ENCODE measurements at places on chromosomes 12 and 14.
A peak's percentile ranks its signal among the peaks of the same experiment; 100 is the strongest.

DNA sequence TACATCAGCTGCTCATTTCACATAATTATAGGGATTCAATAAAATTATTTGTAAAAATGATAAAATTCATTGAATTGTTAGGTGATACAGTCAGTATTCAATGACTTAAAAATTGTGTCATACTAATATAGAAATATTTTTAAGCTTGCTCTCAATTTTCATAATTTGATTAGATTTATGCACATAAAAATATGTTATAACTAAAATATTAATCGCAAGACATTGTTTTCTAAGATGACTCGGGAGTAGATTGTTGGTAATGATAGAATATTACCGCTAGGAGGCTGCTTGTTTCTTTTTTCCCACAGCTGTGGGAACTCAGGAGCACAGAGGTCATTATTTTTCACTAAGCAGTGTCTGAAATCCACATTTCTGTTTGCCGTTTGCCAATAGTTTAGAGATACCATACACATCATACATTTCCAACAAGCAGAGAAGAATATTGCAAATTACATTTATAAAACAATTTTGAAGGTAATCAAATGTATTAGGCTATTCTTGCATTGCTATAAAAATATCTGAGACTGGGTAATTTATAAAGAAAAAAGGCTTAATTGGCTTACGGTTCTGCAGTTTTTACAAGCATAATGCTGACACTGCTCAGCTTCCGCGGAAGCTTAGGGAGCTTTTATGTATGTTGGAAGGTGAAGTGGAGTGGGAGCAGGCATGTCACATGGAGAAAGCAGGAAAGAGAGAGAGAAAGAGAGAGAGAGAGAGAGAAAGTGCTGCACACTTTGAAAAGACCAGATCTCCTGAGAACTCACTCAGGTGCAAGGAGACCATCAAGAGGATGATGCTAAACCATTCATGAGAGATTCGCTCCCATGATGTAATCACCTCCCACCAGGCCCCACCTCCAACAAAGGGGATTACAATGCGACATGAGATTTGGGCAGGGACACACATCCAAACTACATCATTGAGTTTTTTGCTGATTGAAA lies 9.2 kb downstream of the CD69 start:
- no peak for DNase-seq

- DNase-seq: no peak
These were observed 26.2 kb upstream of the NPFF start for GRCh38 chr12:53533471-53533870.

DNA sequence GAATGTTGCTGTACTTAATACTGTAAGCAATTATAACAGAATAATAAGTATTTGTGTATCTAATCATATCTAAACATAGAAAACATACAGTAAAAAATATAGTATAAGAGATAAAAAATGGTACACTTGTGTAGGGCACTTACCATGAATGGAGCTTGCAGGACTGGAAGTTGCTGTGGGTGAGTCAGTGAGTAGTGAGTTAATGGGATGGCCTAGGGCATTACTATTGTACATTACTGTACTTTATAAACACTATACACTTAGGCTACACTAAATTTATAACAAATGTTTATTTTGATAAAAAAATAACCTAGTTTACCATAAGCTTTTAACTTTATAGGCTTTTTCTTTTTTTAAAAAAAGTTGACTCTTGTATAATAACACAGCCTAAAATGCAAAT lies 1071.2 kb upstream of the SEL1L start:
- no peak for DNase-seq

GRCh38 chr12:44076871-44077270 lies 241.0 kb downstream of the TMEM117 start:
- DNase-seq: no peak

- DNase-seq: no peak
These were observed 51.2 kb downstream of the TEAD4 start for GRCh38 chr12:3010214-3010930.

DNA sequence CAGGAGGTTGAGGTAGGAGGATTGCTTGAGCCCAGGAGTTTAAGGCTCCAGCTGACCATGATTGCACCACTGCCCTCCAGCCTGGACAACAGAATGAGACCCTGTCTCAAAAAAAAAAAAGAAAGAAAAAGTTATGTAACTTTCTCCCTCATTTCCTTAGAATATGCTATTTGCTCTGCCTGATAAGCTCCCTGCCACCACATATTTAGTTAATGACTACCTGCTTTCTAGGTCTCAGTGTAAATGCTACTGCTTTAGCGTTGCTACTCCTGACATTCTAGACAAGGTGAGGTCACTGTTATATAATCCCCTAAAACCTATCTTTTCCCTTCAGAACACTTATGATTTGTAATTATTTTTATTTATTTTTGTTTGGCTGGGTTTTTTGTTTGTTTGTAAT lies 86.3 kb upstream of the AMN1 start:
- no peak for DNase-seq

DNA sequence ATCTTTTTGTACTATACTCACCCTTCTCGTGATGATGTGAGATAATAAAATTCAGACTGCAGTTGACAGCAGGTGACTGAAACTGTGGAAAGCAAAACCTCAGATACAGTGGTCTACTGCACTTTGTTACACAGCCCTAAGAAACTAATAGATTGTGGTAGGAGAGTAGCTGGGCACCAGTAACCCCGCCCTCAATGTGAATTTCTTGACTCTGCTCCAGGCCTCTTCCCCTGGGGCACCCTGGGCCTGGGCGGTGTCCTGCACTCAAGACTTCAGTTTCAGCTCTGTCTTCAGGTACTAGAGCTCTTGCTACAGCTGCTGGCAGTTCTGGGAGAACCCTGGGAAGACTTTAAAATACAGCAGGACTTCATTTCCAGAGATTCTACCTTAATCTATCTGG lies 197.6 kb upstream of the AVPR1A start:
- no peak for DNase-seq

- DNase-seq: no peak
These were observed 51.1 kb upstream of the EIF5 start for GRCh38 chr14:103282932-103283331.

DNA sequence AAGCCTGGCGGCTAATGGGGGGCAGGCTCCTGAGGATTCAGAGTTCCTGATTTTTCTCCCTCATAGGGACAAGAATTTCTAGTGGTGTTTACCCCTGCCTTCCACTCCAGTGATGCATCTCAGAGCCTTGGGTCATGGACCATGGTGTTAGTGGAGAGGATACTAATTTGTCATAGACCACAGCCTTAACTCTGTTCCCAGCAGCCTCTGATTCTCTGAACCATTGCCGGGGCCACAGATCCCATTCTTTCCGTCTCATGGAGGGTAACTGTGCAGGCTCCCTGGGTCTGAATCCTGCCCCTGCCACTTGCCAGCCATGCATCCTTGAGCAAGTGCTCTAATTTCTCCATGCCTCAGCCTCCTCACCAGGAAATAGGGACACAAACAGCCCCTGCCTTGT lies 55.1 kb downstream of the RPH3A start:
- no peak for DNase-seq

DNA sequence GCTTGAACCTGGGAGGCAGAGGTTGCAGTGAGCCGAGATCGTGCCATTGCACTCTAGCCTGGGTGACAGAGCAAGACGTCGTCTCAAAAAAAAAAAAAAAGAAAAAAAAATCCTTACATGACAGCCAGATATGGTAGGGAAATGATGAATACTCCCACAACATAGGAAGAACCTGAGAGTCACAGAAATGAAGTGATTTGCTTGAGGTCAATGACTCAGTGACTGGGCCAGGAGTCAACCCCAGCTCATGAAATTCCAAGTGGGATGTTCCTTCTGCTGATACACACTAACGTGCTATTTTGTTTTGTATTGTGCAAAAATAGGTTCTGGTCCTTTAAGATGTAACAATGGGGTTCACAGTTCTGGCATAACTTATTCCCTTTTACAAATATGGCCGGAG lies 9.0 kb downstream of the RHOF start:
- peak; percentile 72 for DNase-seq

DNA sequence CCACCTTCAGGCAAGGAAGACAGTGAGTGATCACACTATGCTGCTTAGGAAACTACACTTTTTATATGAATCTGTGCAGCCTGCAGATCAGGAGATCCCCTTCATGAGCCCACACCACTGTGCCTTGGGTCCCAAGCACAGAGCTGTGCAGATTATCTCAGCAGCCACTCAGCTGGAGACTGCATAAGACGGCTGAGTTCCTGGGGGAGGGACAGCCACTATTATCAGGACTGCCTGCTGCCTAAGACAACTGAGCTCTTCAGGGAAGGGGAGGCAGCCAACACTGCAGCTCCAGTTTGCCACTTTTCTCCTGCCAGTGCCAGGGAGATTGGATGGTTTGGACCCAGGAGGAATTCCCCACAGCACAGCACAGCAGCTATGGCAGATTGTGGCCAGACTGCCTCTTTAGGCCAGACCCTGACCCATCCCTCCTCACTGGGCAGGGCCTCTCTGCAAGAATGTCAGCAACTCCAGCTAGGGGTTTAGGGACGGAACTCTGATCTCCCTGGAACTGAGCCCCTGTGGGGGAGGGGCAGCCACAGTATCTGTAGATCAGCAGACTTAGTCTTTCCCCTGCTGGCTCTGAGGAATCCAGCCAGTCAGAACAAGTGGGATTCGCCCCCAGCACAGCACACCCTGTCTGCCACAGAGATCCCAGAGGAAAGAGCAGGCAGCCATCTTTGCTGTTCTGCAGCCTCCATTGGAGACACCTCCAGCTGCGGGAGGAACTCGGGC lies 141.3 kb downstream of the KLHL28 start:
- no peak for DNase-seq

GRCh38 chr14:39773387-39774126 lies 341.3 kb upstream of the FBXO33 start:
- DNase-seq: no peak

- DNase-seq: peak; percentile 55
These were observed 923 bp downstream of the STAT2 start for GRCh38 chr12:56358836-56359532.

DNA sequence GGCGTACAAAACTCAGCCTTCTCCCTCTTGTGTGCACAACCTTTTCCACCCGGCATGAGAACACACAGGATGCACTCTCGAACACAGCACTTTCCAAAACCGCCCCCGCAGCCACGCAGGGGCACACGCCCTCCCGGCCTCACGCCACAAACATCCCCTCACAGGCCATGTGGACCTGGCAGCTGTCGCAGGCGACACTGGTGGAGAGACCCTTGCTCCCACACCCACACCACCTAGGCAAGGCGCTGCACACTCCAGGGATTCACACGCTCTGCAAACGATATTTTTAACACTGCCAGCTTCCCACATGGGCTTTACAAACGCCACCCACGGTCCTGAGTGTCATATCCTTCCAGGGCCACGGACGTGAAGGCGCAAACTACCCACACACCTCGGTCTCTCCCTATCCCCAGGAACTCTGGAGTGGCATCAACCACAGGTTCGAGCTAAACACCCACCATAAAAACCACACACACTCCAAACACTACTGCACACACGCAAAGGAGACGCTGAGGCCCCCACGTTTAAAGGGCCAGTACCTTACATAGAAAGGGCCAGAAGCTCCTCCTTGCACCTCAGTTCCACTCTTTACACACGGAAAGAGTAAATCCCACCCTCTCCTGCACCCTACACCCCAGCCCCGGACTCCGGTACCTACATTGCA lies 12.4 kb upstream of the ITGB7 start:
- peak; percentile 52 for DNase-seq

DNA sequence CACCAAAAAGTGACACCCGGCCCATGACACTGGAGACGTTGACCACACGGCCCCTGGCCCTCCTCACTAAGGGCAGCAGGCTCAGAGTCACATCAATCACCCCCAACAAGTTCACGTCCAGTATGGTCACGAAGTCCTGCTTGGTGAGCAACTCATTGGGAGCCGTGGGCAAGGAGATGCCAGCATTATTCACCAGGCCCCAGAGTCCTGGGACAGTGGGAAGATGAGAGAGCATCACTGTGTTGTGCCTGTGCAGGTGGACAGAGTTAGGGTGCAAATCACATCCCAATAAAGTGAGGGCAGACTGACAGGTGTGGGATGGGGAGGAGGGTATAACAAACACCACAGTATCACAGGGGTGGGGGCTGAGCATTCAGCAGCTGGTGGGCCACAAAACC lies 2.5 kb downstream of the RDH16 start:
- DNase-seq: no peak

GRCh38 chr12:103109861-103110260 lies 152.4 kb downstream of the ASCL1 start:
- DNase-seq: no peak

DNA sequence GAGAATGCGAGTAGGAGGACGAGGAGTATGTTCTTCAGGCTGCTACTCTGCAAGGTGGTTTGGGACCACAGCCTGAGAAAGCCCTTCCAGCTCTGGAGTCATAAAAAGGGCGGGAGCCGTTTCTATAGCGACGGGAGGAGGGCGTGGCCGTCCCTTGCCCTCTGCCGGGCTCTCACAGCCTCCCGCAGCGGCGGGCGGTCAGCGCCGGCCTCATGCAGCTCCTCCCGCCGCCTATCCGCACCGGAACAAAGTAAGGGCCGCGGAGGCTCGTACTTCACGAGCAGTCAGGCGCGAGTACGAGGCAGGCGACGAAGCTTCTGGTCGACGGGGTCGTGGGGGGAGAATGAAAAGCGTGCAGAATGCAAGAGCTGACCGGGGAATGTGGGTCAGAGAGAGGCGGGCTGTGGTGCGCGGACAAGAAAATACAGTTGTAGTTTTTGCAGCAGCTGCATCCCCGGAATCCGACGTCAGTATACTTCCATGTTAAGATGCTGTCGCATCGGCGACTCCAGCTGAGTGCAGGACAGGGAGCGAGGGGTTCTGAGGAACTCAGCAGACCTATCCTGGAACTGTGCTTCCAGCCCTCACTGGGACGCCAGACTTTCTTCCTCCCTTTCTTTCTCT lies at the start of gene DYRK4:
TSS of gene DYRK4 (plus strand) at position 175 of the 624 bp plus-strand sequence. CDS start at position 213, 38 bp downstream.
- DNase-seq: peak; percentile 65

DNA sequence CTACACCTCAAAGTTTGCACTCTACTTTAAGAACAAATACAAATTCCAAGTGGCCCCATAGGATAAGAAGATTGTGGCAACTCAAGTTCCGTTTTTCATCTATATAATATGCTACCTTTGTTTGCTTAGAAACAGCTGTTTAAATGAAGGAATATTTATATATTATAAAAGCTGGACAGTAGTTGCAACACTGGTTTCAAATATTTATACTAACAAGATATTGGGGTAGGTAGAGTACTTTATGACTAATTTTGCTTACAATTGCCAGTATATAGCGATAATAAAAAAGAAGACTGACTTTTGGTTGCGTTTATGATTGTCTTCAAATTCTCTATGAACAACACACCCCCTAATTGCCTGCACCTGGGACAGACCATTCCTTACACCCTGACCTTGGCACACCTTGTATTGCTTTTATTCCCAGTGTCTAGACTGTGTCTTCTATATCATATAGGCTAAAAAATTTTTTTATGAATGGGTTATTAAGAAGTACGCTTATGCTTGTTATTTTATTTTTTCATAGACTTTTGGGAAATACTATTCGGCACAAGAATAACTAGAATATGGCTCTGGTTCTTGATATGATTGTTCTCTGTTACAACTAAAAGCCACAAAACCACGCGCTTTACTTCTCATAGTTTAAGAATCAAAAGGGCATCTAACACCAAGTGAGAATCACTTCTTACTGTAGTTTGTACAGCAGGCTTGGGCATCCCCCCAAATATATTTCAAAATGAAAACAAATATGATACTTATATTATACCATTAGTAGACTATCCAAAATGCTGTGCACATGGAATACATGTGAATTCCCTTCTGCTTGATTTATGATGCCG lies 455.4 kb upstream of the DCN start:
- no peak for DNase-seq

Data from brain microvascular endothelial cell (primary cell).